ENCODE measurements at places on chromosomes 3 and 15.
A peak's percentile ranks its signal among the peaks of the same experiment; 100 is the strongest.

DNA sequence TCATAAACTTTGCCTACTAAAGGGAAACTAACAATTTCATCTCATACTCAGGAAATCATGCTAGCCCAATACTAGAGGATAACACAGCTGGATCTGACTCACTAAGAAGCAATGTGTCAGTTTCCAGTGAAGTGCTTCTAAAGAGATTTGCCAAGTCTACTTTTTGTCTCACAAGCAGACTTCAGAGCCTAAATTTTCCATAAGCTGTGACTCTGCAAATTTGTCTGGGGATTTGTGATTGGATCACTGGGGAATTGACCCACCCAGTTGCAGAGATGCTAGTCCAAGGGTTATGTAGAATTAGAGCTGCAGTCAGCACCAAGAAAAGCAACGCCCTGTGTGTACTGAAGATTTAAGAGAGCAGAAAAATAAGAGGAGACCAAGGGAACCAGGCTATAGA, 647.1 kb downstream of the NTRK3 start:
- DNase-seq: peak; percentile 14

- DNase-seq: peak; percentile 11
Observed at GRCh38 chr15:42890161-42890913, 30.2 kb downstream of the TTBK2 start.

DNA sequence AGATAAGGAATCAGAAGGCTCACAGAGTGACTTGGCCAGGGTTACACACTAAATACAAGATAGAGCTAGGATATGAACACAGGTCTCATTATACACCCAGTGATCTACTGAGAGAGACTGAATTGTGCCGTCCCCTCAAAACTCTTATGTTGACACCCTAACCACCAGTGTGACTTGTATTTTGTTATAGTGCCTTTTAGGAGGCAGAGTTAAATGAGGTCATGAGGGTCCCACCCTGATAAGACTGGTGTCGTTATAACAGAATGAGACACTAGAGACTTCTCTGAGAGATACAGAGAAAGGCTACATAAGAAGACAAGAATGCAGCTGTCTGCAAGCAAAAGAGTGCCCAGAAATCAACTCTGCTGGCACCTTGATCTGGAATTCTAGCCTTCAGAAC, 12.6 kb downstream of the KPNA1 start:
- DNase-seq: no peak

DNA sequence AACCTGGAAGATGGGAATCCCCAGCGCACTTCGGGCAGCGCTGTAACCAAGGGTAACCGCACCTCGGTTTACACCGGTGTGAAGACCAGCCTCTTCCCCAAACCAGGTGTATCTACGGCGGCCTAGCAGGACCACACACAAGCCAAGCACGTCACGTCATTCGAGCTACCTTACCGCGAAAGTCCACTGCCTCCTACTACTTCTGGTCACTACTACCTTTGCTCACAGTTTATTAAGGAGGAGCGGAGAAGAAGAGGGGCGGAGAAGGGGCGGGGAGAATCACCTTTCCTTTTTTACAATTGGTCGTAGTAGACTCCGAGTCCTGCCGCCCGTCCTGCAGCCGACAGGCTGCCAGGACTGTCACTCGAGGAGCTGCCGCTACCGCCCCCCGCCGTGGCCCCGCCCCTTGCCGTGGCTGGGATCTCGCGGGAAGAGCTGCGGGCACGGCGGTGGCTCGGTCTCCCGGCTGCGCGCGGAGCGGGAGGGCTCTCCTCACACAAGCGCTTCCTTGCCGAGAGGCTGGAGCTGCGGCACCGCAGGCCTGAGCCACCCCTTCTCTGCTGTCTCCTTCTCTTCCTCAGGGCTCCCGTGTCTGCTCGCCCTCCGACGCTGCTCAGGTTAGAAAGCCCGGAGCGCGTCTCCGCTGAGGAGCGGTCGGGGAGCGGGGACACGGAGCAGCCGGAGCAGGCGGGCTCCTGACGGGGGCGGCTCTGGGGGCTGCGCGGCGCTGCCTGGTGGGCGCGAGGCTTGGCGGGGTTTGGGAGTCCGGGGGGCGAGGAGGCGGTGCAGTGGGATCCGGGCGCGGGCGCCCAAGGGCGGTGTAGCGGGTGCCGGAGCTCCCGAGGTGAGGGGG, at the start of gene GLCE:
Gene GLCE, plus strand, starts transcription at position 495 of the 853 bp plus-strand sequence. CDS start 95,172 bp downstream, outside the sequence.
- peak; percentile 83 for DNase-seq

GRCh38 chr3:3734881-3735280, 64.3 kb upstream of the LRRN1 start:
- DNase-seq: no peak

- DNase-seq: no peak
Observed at GRCh38 chr3:36941658-36942057, 3.2 kb downstream of the TRANK1 start.

- DNase-seq: no peak
Observed at GRCh38 chr3:9246189-9246588, 3.3 kb downstream of the SRGAP3 start.

DNA sequence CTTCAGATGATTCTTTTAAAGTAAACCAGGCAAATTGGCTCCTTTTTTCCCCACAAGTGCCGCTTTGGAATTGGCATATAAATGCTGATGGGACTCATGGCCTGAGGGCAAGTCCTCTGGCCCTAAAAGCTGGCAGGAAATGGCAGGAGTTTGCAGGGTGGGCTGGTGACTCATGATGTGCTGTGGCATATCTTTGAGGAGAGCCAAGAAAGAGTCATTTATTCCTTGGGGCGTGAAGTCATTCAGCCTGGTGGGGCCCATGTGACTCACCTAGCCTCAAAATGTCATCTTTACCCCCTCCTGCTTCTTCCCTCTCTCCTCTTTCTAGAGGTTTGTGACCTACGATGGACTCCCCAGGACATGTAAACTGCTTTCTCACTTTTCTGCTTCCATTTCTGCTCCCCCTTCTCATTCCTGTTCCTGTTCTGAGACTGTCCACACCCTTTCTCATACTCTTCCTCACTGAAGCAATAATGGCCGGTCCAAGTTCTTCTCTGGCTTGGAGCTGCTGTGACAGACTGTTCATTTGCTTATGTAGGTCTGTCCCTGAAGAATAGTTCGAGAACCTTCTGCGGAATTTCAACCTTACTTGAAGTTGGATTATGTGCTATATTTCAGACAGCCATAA, 326.1 kb downstream of the SATB1 start:
- peak; percentile 35 for DNase-seq

- DNase-seq: no peak
Observed at GRCh38 chr15:99180086-99180963, 69.1 kb downstream of the TTC23 start.

GRCh38 chr15:56242576-56243162, 1.0 kb downstream of the RFX7 start:
- DNase-seq: no peak

DNA sequence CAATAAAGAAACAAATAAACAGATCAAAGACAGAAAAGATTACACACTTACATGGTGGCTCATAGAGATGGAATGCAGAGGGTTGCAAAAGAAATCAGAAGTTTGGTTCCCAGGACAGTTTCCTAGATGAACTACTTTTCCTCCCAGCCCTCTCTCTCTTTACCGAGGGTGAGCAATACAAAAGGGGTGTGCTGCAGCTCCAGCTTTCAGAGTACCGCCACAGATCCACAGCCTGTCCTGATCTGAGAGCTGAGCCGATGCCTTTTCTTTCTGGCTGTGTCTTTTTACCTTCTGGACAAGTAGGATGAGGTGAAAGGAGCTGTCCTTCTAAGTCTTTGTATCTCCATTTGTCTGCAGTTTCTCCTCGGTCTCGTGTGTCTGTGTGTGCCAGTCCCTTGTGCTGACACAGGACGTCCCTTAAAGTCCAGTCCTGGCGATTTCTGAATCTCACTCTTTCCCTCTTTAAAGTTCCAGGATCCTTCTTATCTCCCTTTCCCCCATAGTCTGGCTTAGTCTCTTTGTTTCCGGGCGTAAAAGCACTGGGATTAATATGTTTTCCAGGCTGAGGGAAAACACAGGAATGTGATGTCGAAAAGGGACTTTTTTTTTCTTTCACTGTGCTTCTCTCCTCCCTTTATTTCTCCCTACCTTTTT, 540 bp downstream of the CCDC80 start:
- no peak for DNase-seq

DNA sequence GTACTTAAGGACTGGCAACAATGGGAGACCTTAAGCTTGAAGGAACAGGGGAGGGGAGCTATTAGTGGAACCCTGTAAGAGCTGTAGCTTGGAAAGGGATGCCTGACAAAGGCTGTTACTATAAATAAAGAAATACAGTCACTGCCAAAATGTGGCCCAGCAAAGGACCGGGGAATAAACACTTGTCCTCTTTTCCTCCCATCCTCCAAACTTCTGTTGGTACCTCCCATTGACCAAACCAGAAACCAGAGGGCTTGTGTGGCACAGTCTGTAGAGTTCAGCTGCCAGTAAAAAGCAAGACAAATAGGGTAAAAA, 25.1 kb upstream of the TCF12 start:
- no peak for DNase-seq

- DNase-seq: no peak
Observed at GRCh38 chr3:127187316-127187715, 5.6 kb upstream of the PRR23E start.

- DNase-seq: no peak
Observed at GRCh38 chr3:122268257-122269024, 56.6 kb upstream of the CSTA start.

GRCh38 chr3:67790043-67790442, 135.6 kb upstream of the SUCLG2 start:
- peak; percentile 11 for DNase-seq

GRCh38 chr3:157318639-157319288, 117.9 kb upstream of the PTX3 start:
- no peak for DNase-seq

DNA sequence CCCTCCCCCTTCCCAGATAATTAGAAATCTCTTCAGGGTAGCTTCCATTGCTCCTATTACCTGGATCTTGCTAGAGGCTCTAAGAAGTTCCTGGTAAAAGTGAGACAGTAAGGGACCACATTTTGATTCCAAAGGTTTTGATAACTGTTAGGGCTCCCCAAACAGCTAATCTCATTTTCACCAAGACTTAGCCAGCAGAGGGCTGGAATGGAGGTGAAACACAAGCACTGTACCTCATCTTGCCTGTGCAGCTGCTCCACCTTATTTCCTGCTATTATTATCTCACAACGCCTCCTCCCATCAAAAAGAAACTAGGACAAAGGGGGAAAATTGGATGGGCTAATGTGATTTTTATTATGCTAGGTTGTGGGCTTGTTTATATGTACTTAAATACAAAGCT, 7.3 kb downstream of the SETD5 start:
- DNase-seq: no peak

GRCh38 chr3:45564172-45564571, 30.4 kb upstream of the LIMD1 start:
- DNase-seq: no peak

- DNase-seq: no peak
Observed at GRCh38 chr3:32593903-32594525, 23.4 kb upstream of the DYNC1LI1 start.

DNA sequence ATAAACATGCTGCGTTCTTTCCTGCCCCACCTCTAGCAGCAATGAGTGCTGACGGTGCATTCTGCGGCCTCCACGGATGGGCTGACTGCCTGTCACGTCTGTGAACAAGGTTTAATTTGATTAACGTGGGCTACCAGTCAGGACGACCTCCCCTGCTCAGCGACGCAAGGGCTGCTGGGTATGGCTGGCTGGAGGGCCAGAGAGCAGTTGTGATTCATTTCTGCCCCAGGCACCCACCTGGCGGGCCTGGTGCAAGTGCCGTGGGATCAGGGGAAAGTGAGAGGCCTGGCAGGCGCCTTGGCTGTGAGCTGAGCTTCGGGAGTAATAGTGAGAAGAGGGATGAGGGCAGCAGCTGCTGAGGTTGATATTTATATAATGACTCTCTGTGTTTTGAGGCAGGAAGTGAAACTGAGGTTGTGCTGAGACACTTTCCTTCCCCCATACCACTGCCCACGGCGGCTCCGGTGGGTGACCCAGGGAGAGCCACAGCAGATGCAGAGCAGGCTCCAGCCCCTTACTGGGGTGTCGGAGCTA, 190.4 kb upstream of the BCL6 start:
- DNase-seq: no peak

DNA sequence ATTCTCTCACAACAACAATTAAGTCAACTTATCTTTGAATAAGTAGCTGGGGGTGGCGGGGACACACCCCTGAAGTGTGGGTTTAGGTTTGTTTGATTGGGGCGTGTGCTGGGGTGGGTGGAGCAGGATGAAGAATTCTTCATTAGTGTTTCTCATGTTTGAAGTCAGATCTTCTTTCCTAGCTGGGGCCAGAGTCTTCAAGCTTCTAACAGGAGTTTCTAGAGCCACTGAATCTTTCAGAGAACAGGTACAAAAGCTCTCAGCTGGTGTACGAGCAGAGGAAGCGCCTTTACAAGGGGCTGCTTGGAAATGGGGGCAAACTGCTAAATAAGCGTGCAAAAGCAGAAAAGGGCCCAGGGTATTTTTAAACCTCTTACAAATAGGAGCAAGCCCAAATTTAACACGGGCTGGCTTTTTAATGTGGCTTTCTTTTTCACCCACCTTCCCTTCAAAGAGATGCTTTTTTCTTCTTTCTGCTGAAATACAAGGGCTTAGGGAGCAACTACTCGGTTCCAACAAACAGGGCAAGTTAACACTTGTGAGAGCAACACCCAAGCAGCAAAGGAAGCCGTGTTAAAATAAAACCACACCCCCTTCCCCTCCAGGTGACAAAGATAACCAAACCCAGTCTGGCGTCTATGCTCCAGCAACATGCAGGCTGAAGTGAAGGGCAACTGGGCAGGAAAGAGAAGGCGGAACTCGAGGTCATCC, 86.9 kb upstream of the RASGRP1 start:
- no peak for DNase-seq

DNA sequence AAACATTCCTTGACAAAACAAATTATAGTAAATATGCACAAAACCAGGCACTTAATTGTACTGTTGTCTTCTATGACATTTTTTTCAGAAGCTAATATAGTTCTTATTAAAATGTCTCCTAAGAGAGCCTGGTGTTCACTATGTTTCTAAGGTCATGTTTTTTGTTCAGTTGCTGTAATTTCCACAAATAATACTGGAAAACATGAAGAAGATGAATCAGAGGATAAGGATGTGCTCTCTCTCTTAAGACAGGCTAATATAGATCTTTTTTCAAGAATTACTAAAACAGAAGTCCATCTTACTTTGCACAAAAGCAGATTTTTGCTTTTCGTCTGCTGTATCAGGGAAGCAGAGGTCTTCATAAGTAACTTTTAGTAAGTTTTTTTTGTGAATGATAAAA, 823.0 kb upstream of the NECTIN3 start:
- no peak for DNase-seq

- DNase-seq: no peak
Observed at GRCh38 chr3:161333696-161334095, 37.6 kb downstream of the SPTSSB start.

- no peak for DNase-seq
Observed at GRCh38 chr3:40309925-40310695, 603 bp downstream of the EIF1B start.
